B cell (primary cell): ENCODE measurements at places on chromosomes 12 and 14.

- peak; percentile 75 for DNase-seq
Measured at GRCh38 chr12:131511391-131511802, 199.5 kb upstream of the SFSWAP start.

DNA sequence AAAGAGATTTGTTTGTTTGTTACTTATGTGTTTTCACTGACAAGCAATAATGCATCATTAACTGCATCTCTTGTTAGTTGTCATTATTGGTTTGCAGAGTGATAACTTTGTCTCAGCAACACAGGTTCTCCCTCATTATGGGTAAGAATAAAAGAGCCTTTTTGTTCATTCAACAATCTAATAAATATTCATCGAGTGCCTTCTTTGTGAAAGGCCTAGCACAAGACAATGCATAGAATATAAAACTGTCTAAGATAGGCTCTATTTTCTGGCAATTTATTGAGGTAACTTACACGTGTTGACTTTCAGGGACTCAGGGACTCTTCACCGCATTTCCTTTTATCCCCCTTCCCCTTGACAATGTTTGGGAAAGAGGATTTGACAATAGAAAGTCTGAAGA, 95.5 kb upstream of the KRR1 start:
- DNase-seq = no peak

GRCh38 chr14:73333031-73333430, 95.7 kb downstream of the PAPLN start:
- no peak for DNase-seq

GRCh38 chr12:112116232-112117060, 7.9 kb upstream of the NAA25 start:
- no peak for DNase-seq

GRCh38 chr12:1246637-1247036, 255.6 kb downstream of the ERC1 start:
- no peak for DNase-seq

- no peak for DNase-seq
Measured at GRCh38 chr14:46057799-46058198, 593.8 kb downstream of the RPL10L start.

GRCh38 chr12:75738486-75738885, 227.1 kb upstream of the KRR1 start:
- no peak for DNase-seq

DNA sequence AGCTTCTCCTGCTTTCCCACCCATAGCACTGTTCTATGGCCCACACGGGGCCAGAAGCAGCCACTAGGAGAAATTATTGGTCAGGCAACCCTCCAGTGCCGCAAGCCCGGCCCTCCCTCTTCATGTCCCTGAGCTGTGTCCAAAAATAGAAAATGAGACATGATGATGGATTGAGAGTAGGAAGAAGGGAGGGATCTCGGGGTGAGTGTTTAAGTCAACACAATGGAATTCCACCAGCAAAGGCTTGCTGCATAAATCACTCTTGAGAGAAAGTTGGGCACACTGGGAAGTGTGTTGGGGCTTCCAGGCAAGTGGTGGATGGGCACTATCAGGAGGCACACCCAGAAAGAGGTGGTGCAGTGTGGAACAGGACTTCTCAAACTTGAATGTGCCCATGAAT, 94.2 kb downstream of the LLPH start:
- no peak for DNase-seq
